Activated CD4-positive, alpha-beta T cell treated with anti-CD3 and anti-CD28 coated beads, Interleukin-2, amount 50 U/mL, for 16 hours (primary cell): ENCODE measurements at places on chromosomes 7 and 10.

GRCh38 chr7:130270947-130271800 is 4.5 kb downstream of the CPA2 start:
- no peak for DNase-seq

- no peak for DNase-seq
These were observed 171.0 kb upstream of the NEBL start for GRCh38 chr10:21068026-21068656.

DNA sequence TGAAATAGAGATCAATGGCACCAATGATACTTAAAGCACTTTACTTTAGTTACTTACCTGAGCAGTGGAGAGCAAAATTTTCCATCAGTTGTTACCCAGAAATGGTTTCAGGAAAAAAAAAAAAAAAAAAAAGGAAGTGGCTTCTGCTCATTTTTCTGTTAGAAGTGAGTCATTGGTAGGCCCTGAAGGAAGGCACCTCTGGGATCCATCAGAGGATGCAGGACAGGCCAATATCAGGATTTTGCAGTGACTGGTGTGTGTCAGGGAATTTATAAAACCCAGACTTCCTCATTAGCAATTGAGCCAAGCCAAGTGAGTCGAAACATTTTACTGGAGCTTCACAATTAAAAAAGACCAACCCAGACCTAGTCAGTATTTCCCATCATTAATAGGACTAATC is 2.3 kb upstream of the SMIM30 start:
- DNase-seq: no peak

- no peak for DNase-seq
These were observed 3.0 kb upstream of the HABP2 start for GRCh38 chr10:113549856-113550255.

DNA sequence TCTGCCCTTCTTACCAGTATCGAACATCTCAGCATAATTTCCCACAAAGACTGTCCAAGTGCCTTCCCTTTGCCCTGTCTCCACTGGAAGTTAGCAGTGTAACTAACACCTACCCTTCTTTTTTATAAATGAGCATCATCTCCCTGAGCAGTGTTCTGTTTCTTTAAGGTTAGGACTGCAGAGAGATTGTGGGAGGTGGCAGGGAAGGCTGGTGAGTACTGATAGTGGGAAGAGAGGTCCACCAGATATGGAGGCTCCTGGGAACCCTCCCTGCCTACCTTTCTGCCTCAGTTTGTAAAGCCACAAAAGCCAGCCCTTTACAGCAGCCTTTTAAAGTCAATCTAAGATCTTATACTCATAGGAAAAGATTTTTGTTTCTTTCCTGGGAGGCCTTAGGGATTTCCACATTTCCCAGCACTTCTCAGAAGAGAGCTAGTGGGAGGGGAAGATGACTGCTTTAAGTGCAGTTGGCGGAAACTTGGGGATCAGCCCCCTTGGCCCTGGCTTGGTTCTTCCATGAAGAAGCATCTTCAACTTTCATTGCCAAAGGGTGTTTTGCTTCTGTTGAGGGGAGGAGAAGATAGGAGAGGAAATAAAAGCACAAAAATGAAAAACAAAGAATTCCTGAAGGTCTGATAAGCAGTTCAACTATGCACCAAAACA is 36.6 kb upstream of the CALD1 start:
- DNase-seq: no peak

- no peak for DNase-seq
These were observed 502.0 kb upstream of the MKI67 start for GRCh38 chr10:128628252-128628651.

DNA sequence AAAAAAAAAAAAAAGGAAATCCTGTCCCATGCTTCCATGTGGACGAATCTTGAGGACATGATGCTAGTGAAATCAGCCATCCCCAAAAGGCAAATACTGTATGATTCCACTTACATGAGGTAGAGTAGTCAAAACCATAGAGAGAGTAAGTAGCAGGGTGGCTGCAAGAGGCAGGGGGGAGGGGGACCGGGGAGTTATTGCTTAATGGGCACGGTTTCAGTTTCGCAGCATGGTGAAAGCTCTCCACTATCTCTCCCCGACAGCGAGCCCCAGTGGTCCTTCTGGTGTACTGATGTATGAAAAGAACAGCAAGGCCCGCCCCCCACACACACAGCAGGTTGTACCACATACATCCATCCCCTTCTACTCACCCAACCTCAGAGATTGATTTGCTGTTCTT is 32.8 kb downstream of the NOD1 start:
- DNase-seq: peak; percentile 75

GRCh38 chr10:59880971-59881510 is 25.3 kb downstream of the CCDC6 start:
- peak; percentile 93 for DNase-seq

DNA sequence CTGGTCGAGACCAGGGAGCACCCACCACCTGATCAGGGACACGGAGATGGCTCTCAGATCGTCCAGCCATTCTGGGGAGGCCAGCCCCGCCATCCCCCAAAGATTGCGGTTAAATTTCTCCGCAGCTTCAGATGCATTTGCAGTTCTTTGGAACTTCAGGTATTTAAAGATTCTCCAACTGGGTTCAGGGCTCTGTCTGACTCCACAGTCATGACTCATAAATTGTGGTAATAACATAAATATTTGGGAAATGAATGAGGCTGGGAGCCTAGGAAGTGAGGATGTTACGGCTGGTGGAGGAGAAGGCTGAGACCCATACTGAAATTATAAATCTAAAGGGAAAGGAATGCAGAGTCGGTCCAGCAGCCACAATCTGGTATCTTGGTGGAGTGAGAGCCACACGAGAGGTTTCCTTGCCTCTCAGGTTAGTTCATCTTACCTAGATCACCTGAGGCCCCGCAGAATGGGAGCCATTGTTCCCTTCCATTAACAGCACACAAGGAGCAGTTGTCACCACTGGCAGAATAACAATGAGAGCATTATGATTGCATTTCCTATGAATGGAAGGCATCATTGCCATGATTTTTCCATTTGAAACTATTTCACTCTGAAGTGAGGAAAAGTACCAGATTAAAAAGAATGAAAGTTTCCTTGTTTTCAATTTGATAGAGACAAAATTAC is 26.7 kb upstream of the DNAJB6 start:
- no peak for DNase-seq

- no peak for DNase-seq
These were observed 499.8 kb downstream of the PLXNA4 start for GRCh38 chr7:132076301-132077035.

- no peak for DNase-seq
These were observed 58.2 kb downstream of the LANCL2 start for GRCh38 chr7:55423277-55423711.

- DNase-seq: no peak
These were observed 58.1 kb downstream of the CTBP2 start for GRCh38 chr10:125102246-125102645.

- peak; percentile 94 for DNase-seq
These were observed at the start of gene MTERF1 for GRCh38 chr7:91880413-91881241. Gene MTERF1 (minus strand): TSS chr7:91880702. CDS start chr7:91880083, 619 bp downstream.

DNA sequence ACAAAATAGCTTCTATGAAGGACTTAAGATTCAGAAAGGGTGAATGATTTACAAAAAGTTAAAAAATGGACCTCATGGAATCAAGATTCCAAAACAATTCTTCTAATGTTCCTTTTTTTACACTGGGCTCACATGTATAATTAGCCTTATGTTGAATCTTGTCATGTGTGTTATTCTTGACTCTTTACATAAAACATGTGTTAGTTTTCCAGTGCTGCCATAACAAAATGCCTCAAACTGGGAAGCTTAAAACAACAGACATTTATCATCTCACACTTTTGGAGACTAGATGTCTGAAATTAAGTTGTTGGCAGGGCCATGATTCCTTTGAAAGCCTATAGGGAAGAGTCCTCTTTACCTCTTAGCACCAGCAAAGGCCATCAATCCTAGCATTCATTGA is 192.5 kb upstream of the SORCS1 start:
- no peak for DNase-seq

DNA sequence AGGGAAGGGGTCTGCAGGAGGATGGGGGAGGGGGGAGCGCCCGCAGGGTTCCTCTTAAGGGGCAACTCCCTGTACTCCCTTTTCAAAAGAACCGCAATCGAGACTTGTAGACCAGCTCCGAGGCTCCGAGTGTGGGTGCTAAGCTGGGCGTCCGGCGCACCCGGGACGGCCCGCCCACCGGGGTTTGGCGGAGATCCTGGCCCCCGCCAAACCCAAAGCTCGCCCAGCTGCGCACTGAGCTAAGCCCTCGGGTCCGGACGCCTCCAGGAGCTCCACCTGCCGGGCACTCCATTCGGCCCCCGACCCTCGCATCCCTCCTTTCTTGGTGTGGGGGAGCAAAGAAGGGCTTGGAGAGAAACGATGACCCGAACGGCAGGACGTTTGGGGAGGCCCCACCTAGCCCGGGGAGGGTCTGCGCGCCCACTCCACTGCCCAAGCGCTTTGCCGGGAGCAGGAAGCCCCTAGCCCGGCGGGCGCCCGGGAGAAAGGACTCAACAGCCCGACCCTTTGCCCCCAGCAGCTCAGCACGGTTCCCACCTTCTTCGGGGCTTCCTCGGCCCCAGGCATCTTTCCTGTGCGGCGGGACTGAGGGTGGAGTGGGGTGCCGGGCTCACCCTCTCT is 651 bp downstream of the AFAP1L2 start:
- DNase-seq: no peak

- DNase-seq: no peak
These were observed 547.5 kb upstream of the C7orf33 start for GRCh38 chr7:148042935-148043631.

- no peak for DNase-seq
These were observed 111.2 kb downstream of the GALNT11 start for GRCh38 chr7:152136686-152137085.

GRCh38 chr7:157734676-157735640 is 398.2 kb downstream of the DNAJB6 start:
- DNase-seq: no peak

GRCh38 chr7:148483515-148484308 is 106.9 kb upstream of the C7orf33 start:
- no peak for DNase-seq

GRCh38 chr10:102242118-102242485 is 790 bp upstream of the PITX3 start:
- DNase-seq: no peak
